ENCODE measurements at places on chromosomes 1 and 21.

GRCh38 chr1:208521534-208521933, 277.4 kb upstream of the PLXNA2 start:
- DNase-seq: no peak

DNA sequence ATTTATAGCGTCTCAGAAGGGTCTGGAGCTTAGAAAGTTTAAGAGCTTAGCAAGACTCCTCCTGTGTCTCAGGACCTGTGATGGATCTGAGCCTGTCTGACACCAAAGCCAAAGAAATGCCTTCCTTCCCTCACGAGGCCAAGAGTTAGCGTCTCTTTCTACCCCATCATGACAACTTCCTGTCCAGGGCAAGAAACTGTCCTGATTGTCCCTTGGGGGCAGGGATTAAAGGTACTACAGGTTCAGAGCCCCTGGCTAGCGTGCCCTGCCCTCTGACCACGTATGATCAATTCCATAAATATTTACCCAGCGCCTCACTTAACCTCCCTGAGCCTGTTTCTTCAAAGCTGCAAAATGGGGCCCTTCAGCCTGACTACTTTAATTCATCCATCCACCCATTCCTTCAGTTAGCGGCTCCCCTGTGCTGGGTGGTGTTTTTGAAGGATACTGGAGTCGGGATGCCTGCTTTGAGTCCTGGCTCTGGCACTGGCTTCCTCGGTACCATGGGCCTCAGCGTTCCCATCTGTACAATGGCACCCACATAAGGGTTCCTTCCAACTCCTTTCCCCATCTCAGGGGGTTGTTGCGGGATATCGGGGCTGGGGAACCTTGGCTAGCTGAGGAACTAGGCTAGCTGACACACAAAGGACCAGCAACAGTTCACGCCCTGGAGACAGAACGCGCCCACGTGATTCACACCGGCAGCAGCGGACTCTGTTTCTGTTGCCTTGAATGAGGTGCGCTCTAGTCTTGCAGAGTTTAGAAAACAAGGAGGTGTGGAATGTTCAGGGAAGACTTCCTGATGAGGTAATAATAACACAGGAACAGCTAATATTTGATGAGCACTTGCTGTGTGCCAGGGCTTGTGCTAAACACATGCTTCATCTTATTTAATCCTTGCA, 23.0 kb upstream of the EPHA2 start:
- DNase-seq: no peak

DNA sequence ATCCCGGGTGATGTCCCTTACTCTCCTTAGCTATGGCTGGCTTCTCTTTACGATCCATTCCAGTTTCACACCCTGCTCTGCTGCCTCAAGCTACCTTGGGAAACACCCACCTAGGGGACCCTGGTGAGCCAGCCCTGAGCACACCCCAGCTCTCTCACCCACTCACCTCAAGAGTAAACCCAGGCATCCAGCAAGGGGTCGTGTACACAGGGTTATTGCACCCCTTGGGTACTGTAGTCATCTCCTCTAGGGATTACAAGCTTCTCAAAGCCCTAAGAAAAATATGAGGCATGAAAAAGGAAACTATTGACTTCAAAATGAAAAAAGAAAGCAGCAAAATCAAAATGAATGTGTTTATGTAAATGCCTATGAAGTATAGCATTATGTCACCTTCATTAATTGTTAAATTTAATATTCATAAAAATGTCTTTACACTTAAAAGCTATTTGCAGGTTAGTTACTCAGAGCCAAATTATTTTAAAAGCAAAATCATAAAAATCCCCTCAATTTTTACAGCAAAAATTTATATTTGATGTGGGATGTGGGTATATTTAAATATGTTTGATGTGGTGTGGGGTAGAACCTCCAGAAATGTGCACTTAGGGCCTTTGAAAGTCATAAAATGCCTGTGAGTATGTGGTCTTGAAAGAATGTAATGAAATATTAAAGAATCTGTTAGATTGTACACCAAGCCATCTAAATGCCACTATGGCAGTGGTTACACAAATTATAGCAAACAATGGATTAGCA, 190.3 kb downstream of the C1orf94 start:
- no peak for DNase-seq

GRCh38 chr21:46195595-46196195, 11.4 kb upstream of the SPATC1L start:
- DNase-seq: no peak

GRCh38 chr1:48493041-48493440, 21.0 kb upstream of the SPATA6 start:
- DNase-seq: no peak

DNA sequence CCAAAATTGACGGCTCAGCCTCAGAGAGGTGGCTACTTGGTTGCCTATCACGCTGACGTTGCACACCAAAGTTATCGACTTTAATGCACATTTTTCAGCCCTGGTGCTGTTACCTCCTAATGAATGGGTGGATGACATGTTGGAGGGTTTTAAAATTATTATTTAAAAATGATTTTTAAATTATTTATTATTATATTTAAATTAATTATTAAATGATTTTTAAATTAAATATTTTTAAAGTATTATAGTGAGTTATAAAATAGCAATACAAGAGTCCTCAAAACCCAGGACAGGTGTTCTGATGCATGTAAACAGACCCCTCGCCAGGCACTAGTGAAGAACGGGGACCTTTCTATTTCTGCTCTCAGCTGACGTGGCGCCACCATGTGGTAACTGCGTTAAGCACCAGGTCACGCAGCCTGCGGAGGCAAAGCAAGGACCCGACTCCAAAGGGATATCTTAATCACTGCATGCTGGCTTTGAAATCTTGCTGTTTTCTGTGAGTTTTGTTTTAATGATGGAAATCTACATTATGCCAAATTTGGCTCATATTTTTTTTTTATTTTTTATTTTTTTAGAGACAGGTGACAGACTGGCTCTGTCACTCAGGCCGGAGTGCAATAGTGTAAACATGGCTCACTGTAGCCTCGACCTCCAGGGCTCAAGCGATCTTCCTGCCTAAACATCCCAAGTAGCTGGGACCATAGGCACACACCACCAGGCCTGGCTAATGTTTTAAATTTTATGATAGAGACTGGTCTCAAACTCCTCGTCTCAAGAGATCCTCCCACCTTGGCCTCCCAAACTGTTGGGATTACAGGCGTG, 22.6 kb downstream of the CASP9 start:
- peak; percentile 14 for DNase-seq

GRCh38 chr1:64167176-64167575, 36.2 kb upstream of the UBE2U start:
- no peak for DNase-seq

All from stimulated activated CD4-positive, alpha-beta T cell treated with anti-CD3 and anti-CD28 coated beads, Interleukin-4, amount 100 ng/mL, for 4 hours (primary cell).